ENCODE measurements at places on chromosomes 2 and 18.

GRCh38 chr2:27798948-27799645 lies 27.6 kb downstream of the MRPL33 start:
- peak; percentile 31 for DNase-seq

- no peak for DNase-seq
Measured at GRCh38 chr2:235365743-235366142, 128.1 kb upstream of the AGAP1 start.

- no peak for DNase-seq
Measured at GRCh38 chr18:33051407-33051806, 278.6 kb upstream of the KLHL14 start.

GRCh38 chr2:120988700-120989511 lies 253.2 kb downstream of the GLI2 start:
- no peak for DNase-seq

DNA sequence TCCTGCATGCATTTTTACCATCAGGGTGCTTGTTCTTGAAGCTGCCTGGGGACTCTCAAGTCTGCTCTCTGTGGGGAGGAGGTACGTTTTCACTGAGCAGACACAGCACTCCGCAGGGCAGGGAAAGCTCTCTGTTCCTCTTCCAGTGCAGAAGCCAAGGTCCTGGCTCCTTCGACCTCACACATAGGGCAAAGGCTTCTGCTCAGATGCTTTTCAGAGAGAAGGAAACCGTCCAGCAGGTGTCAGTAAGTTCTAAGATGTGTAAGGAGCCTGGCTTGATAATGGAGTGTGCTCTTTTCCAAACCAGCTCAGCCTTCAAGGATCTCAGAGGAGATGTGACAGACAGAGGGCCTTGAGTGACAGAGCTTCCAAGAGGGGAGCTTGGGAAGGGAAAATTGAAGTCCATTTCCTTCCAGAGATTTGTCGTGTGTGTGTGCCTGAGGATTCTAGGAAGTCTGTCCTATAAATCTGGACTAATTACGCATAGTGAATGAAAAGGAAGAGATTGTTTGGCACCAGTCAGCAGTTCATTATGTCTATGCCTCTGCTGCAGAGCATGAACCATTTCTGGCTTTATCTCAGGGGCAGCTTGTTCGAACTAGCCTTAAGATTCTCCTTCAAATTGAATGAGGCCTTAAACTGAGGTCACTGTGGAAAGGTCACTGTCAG lies 67.3 kb upstream of the UPP2 start:
- peak; percentile 54 for DNase-seq
